ENCODE measurements at places on chromosomes 12 and 14.

- no peak for DNase-seq
Measured at GRCh38 chr12:89325495-89325894, 26.8 kb downstream of the DUSP6 start.

- no peak for DNase-seq
Measured at GRCh38 chr12:90569685-90570084, 385.3 kb downstream of the CCER1 start.

DNA sequence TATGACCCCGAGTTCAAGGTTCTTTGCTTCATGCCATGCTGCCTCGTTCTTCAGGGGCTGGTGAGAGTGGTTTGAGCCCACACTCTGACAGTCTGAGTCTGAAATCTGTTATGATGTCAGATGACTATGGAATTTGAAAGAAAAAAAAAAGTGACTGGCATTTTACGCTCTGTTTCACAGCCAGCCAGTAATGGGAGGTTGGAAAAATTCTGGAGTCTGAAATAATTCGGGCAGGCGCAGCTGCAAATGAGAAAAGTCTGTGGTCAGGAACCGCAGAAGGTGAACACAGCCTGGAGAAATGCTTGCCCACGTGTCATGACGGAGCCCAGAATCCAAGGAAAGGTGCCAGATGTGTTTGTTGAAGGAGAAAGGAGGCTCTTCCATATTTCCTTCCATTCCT, 269.8 kb upstream of the PWP1 start:
- no peak for DNase-seq

DNA sequence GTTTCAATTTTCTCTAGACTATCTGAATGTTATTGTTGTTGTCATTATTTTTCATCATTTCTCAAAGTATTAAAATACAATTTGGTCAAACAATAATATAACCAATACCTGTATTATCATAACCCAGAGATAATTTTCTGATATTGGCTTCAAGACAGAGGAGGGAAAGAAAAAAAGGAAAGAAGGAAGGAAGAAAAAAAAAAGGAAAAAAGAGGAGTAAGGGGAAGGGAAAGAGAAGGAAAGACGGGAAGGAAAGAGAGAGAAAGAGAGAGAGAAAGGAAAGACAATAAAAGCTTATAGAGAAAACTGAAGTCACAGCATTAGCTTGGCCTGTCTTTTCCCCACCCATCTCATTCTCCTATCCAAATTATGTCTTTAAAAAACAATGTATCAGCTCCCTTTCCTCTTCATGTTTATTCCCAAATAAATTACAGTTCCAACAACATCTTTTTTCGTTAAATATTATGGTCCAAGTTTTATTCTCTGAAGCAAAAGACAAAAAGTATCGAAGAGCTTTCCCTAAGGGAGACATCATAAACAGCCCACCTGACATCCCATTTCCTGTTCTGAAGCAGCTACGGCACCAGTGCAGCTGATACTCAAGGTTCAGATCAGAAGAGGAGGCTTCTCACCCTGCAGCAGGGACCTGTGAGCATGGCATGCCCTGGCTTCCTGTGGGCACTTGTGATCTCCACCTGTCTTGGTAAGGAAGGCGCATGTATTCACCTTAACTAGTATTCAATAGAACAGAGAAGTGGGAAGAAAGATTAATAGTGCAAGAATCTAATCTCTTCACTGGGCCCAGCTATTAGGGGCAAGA, 308.3 kb downstream of the DAD1 start:
- DNase-seq = no peak

DNA sequence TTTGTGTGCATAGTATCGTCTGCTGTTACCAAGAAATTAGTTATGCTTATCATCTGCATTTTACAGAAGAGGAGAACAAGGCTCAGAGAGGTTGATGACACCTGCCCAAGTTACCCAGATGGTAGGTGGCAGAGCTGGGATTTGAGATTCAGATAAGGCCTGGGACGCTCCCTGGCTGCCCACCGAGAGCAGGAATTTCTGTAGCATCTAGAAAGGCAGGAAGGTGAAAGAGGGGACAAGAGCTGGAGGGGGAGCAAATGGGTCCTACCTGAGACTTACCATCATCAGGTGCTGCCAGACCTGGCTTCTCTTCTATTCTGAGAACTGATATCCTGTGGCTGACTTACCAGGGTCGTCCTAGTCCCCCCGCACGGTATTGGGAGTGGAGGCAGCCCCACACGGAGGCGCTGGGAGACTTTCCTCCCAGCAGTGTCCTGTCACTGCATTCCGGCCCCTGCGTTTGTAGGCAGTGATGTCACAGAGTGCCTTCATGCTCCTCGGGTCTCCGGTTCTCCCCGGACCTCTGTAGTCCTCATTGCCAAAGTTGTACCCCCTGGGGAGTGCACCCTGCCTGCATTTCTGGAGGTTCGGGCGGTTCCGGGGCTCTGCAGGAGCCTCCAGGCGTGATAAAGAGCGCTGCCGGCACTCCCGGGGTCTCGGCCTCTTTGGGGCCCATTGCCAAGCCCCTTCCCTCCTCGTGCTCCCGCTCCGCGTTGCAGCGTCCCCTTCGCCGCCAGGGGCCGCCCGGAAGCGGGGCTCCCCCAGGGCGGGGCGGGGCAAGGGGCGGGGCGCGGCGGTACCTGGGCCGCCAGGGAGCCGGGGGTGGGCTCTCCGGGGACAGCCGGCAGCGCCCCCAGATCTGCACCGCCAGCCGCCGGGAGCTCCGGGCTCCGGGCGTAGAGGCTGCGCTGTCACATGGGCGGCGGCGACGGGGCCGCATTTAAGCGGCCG, at the start of gene CABP1:
Gene CABP1, plus strand, starts transcription at position 856 of the 951 bp plus-strand sequence. Its CDS starts 60 bp downstream, at position 916.
- DNase-seq = peak; percentile 53

- DNase-seq = no peak
Measured at GRCh38 chr12:6520186-6520585, 14.1 kb upstream of the GAPDH start.

GRCh38 chr14:59511916-59512575, 27.7 kb downstream of the JKAMP start:
- no peak for DNase-seq

GRCh38 chr12:67827820-67828383, 161.3 kb upstream of the IFNG-AS1 start:
- DNase-seq = no peak

- no peak for DNase-seq
Measured at GRCh38 chr14:59310633-59311032, 122.2 kb downstream of the DAAM1 start.

DNA sequence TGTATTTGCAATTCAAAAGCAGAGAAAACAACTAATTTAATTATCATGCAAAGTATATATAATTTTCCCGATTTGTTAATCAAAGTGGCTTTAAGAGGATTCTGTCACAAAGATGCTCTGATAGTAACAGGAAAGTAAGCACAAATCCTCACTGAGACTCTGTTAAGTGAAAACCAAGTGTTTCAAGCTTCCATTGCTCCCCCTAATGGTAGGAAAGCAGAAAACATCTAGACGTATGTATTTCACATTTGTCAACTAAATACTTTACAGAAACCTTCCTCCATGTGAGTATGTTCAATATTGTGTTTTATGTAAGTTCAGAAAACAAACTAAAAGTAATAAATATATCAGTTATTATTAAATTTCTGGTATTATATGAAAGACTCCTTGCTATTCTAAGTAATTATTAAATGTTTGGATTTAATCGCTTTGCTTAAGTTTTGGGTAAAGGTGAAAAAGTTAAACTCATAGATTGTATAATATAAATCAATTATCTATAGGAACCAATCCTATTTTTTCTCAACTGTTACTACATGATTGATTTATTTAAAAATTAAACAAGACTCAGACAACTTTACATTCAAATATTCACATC, 1.5 kb upstream of the NTS start:
- DNase-seq = no peak

DNA sequence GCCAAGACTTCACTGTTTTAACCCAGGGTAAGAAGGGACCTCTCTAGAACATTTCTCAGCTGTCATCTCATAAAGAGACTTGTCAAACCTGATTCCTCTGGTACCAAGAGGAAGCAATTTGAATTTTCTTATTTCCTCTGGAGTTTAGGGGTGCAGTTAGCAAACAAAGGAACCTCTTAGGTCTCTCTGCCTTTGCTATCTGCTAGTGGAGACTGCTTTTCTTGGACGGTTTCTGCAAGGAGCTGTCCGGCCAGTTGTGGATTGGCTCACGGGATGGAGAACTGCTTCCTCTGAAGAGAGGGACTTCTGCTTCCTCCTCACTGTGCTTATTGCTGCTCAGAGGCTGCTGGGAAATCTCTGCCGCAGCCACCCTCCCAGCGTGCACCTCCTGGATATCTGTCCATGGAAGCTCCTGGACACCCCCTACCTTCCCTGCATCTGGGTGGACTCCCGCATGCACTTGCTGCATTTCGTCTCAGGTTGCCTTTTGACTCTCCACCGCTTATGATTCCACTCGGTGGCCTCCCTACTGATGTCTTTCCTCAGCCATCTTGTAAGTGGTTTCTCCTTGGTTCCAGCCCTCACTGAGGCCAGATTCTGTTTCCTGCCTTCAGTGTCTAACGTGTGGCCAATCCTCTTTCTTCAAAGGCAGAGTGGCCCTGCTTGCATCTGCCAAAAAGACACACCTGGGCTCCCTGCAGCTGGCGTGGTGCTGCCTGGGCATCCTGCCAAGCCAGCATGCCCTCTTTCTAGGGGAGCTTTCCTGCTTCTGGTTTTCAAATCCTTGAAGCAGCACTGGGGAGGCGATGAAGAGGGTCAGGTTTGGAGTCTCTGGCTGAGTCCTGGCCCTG, 187.3 kb downstream of the CHST11 start:
- DNase-seq = no peak

DNA sequence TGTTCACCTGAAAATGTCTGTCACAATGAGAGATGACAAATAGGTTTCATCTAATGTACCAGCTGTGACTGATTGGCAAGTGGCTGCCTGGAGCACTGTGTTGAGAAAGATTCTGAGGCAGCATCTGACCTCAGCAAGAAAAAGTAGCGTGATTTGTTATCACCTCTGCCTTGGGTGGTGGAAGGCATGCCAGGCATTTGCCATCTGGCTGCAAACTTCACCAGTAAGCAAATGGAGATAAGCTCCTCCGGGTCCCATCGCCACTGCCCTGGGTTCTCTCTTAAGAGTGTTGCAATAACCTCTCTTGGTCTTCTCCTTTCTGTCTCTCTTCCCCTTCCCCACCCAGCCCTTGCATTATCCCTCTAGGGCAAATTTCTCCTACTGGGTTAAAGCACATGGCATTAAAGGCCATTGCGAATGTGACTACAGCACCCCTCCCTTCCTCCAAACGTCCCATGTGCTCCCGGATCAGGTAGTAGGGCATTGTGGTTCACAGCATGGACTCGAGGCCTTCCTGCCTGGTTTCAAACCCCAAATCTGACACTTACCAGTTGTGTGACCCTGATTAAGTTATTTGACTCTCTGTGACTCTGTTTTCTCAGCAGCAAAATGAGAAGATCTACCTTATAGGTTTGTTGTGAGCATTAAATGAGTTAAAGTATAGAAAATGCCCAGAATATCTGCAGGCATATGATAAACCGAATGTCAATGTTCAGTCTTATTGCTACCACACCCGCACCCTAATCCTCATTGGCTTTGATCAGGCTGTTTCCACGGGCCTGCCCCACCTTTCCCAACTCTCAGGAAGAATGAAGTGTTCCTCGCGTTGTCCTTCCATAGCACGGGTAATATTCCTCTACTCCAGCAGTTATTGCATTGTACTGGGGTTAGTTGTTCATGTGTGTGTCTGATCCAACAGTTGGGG, 8.2 kb upstream of the LGALS3 start:
- no peak for DNase-seq

- DNase-seq = no peak
Measured at GRCh38 chr12:90404071-90404470, 550.9 kb downstream of the CCER1 start.

- no peak for DNase-seq
Measured at GRCh38 chr14:23933742-23934128, 19.8 kb upstream of the DHRS4 start.

- no peak for DNase-seq
Measured at GRCh38 chr12:87952850-87953249, 76.4 kb downstream of the C12orf50 start.

- DNase-seq = no peak
Measured at GRCh38 chr12:108338915-108339657, at the start of gene CMKLR1. CMKLR1 (minus strand) TSS chr12:108339311; CDS start chr12:108293591, 45,720 bp downstream.

- no peak for DNase-seq
Measured at GRCh38 chr12:80709811-80710726, 2.6 kb downstream of the MYF6 start.

Data from activated CD4-positive, alpha-beta T cell treated with anti-CD3 and anti-CD28 coated beads for 1 hour (primary cell).